ENCODE measurements at places on chromosomes 6 and 20.

GRCh38 chr6:28865401-28866204, 58.2 kb downstream of the TRIM27 start:
- DNase-seq, result no peak

- DNase-seq, result no peak
These were observed 721.9 kb upstream of the HS3ST5 start for GRCh38 chr6:115064680-115065079.

DNA sequence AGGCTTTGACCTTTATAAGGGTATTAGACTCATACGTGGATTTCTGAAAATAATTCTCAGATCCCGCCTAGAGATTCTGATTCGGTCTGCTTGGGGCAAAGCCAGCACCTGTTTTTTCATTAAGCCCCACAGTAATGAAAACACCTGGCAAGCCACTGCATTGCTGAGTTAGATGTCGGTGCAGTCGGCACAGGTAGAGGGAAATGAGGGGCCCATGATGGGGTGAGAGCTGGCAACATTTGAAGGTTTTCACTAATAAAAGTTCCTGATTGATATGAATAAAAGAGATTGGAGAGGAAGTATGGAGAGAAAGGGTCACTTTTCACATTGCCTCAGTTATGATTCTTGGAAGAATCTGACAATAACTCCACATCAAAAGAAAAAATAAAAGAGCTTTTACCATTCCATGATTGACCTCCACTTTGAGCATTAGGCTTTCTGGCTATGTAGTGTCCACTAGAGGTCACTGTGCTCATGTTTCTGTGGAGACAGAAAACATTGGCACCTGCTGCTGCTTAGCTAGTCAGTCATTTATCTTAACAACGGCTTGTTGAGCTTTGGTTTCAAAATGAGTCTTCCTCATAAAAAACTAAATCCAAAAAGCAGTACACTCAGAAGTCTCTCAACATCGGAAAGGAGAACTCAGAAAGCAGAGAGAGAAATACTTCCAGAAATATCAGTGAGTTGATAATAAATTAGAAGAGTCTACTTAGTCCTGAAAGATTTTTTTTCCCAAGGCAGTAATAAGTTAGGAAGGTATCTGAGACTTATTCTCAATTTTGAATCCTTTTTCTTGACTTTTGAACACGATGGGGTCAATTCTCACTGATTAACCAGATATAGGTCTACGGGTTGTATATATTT, 53.3 kb upstream of the KLHL31 start:
- no peak for DNase-seq

- no peak for DNase-seq
These were observed 27.6 kb upstream of the LY86 start for GRCh38 chr6:6560909-6561308.

- DNase-seq, result no peak
These were observed 1.2 kb upstream of the COL20A1 start for GRCh38 chr20:63291811-63292210.

GRCh38 chr6:88378639-88379038, 212.5 kb upstream of the CNR1 start:
- no peak for DNase-seq

DNA sequence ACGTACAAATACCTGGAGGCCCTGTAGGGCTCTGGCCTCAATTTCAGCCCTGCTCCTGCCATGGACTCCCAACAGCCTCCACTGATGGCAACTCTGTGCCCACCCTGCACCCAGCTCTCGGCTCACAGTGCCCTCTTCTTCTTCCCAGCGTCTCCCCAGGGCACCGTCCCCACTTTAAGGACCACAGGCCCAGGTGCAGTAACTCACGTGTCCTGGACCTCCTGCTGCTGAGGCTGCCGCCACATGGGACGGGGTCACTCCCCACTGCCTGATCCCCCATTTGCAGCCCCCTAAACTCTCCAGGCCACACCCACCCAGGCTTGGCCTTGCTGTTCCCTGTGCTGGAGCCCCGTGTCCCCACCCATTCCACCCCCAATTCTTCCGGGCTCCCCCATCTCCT, 223.4 kb downstream of the PREX1 start:
- no peak for DNase-seq

DNA sequence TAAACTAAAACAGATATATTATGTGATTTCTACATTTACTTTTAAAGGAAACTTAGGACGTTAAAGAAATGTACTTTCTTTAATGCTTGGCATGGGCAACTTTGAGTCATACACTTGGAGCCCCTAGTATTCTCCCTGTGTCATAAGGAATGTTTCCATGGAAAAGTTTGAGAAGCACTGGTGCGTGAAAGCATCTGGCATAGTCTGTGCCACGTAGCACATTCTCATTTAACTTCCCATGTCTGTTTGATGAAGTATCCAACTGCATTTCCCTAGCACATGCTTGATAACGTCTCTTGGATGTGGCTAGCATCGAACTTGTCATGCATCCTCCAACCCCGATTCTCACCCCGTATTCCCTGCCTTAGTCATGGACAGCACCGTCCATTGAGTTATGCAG, 172.0 kb downstream of the TBC1D7 start:
- DNase-seq, result no peak

DNA sequence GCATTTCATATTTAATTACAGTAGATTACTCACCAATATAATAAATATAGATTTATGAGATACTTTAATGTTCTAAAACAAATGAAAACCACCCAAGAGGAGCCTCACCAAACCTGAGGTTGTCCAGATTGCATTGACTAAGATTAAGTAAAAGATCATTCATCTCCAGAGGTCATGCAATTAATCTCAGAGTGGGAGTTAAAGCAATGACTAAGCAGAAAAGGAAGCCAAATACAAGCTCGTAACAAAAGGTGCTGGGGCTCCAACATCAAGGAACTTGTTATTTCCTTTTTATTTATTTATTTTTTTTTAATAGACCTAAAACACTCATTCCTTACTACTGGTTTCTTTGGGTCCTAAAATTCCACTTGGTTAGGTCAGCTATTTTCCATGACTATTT, 57.7 kb downstream of the RSPO3 start:
- DNase-seq, result no peak

- no peak for DNase-seq
These were observed 183.9 kb upstream of the MCHR2 start for GRCh38 chr6:100177956-100178355.

GRCh38 chr6:11315743-11316437, 83.4 kb upstream of the NEDD9 start:
- no peak for DNase-seq
